Activated T-cell treated with anti-CD3 and anti-CD28 coated beads, Interleukin-2, amount 50 U/mL, for 1 hour (primary cell): ENCODE measurements at places on chromosomes 5 and 9.
A peak's percentile ranks its signal among the peaks of the same experiment; 100 is the strongest.

DNA sequence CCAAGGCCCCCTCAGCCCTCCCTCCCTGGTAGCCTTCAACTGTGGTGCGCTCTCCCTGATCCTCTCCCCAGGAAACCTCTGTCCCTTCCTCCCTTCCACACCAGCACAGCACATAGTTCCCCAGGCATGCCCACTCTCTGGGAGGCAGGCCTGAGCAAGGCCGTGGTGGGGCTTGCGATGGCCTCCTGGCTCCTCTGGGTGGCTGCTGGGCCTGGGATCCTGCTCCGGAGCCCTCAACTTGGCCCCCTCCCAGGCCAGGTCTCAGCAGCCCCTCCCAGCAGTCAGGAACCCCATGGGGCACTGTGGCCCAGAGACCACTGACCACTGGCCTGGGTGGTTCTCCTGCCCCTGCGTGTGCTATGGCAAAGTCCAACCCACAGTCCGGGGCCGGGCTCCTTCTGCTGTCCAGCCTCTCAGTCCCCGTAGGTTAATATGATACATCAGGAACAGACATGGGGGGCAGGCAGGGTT lies 125.8 kb downstream of the ZNF354C start:
- DNase-seq, result no peak

GRCh38 chr9:111621895-111622480 lies 9.1 kb upstream of the DNAJC25 start:
- no peak for DNase-seq

DNA sequence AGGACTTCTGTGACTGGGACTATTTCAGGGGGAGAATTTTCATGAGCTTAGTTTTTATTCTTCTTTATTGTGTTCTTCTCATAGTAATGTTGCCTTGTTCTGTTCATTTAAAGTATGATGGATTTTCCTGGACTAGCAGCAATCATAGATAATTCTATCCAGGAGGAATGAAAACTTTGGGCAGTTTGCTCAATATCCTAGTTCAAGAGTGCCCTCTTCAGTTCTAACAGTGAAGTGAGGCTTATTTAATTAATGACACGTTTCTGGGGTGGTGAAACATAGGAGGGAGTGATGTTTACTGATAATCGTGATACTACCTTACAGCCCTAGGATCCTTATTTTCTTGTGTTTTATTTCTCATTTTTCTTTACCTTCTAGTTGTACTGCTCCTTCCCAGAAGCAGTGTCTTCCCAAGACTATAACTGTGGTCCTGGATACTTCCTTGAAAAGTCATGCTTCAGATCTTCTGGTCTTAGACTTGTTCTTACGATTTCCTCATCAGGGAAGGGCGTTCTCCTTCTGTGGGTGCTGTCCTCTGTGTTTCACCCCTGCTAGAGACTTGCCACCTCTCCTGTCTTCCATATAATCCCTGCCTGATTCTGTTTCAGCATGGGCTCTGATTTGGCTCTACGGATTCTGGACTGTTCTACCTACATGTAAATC lies 57.4 kb downstream of the CFAP95 start:
- DNase-seq, result no peak

DNA sequence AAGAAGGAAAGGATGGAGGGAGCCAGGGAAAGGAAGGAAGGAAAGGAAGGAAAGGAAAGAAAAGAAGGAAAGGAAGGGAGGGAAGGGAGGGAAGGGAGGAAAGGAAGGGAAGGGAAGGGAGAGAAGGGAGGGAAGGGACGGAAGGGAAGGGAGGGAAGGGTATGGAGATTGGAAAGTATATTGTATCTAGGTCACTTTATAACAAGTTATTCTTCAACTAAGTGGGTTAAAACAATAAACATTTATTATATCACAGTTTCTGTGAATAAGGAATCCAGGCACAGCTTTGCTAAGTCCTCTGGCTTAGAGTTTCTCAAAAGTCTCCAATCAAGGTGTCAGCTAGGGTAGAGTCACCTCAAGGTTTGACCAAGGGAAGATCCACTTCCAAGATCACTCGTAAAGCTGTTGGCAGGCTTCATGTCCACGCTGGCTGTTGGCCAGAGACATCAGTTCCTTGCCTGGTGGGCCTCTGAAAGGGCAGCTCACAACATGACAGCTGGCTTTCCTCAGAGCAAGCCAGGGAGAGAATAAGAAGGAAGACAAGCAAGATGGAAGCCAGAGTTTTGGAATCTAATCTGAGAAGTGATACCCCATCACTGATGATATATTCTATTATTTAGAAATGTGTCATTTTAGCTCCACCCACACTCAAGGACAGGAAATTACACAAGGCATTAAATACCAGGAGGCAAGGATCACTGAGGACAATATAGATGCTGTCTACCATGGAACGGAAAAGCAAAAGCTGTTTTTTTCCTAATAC lies 105.1 kb downstream of the DEPDC1B start:
- no peak for DNase-seq

GRCh38 chr5:107485184-107485583 lies 185.6 kb downstream of the EFNA5 start:
- DNase-seq, result no peak

GRCh38 chr5:88236866-88237642 lies 31.6 kb downstream of the TMEM161B start:
- DNase-seq, result no peak

GRCh38 chr9:125241863-125242739 lies 958 bp upstream of the HSPA5 start:
- DNase-seq, result no peak

GRCh38 chr9:35398651-35399335 lies 91.1 kb upstream of the RUSC2 start:
- no peak for DNase-seq

DNA sequence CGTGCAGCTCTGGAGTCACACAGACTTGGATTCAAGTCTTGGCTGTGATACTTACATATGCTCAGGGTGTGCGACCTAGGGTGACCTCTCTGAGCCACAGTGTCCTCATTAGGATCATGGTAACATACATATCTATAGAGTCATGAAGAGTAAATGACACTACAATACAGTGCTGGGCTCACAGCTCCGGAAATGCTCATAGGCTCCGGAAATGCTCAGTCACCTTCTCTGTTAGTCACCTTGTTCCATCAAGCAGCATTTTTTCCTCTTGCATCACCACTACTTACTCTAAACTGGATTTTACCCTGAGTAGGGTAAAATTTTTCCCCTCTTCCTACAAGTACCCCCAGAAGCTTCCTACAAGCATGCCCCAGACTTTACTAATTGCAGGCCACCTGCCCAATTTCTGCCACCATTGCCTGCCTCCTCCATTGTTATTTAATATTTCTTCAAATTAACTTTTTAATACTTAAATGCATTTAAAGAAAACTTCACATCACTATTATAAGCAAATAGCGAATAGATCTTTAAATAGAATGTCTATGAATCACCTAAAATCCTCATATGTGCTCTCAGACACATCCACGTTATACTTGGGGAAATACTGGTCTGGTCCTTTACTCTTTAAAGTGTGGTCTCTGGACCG lies 147.6 kb upstream of the SPRY4 start:
- peak; percentile 19 for DNase-seq

GRCh38 chr9:6188906-6189305 lies 26.7 kb upstream of the IL33 start:
- DNase-seq, result no peak
